ENCODE measurements at places on chromosomes 16 and 17.

DNA sequence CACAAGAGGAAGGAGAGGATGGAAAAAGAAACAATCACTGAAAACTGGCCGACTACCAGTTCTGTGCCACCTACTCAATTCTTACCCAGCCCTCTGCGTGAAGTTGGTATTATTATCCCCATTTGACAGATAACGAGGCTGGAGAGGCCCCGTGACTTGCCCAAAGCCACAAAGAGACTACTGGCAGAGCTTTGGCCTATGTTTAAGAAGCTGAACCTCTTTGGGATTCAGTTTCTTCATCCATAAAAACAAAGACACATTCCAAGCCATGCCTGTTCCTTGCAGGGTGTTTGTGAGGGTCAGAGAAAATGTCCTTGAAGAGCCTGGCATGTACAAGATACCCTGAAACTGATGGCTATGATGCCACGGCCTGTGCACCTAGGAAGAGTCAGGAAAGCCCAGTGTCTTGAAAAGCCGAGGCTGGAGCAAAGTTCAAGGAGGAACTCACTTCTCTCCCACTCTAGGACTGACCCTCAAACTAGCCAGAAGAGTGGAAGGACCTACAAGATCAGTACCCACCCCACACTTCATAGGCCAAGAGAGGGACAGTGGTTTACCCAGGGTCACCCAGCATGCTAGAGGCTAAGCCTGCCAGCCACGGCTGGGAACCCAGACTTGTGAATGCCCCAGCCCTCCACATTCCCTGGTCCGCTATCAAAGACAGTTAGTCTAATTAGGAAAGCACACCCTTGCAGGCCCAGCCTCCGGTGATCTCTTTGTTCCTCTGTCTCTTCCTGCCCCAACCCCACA is 1.6 kb upstream of the ACSF2 start:
- no peak for DNase-seq

- DNase-seq = no peak
These were observed 922 bp upstream of the MRPL58 start for GRCh38 chr17:75011401-75012095.

DNA sequence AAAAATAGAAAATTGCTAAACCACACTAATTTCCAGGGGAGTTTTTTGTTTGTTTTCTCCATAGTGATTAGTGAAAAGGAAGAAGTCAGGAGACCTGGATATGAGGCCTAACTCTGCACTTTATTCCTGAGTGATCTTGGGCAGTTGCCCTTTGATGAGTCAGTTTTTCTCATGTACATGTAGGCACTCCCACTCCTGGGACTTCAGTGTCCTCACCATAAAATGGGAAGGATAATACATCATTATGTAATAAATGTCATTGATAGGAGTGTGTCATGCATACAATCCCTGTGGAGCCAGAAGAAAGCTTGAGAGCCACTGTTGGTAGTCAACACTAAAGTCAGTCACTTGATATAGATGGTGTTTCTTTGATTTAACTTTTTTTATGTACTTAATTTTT is 32.5 kb downstream of the WIPF2 start:
- DNase-seq = no peak

DNA sequence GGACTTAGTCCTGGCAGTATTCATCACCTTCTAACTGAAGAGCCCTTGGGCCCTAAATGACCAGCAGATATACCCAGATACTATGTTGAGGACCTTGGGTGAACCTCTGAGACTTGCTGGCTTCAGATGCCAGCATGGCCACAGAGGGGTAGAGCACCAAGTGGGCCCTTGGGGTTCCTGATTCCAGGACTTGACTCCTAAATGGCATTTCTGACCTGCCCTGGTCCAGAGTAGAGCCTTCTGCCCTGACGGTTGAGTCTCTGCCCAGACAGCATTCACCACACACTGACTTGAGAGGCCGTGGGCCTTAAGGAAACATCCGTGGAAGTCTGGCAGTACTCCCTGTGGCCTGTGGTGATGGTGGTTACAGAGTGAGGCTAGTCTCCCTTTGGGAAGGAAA is 2.8 kb upstream of the APPBP2 start:
- DNase-seq = no peak

- no peak for DNase-seq
These were observed 531.7 kb downstream of the NPIPA7 start for GRCh38 chr16:16910666-16911065.

- DNase-seq = no peak
These were observed 11.4 kb downstream of the ELMO3 start for GRCh38 chr16:67210069-67210937.
